ENCODE measurements at places on chromosomes 3 and 15.

- no peak for DNase-seq
Measured at GRCh38 chr3:71429597-71429988, 153.9 kb downstream of the FOXP1 start.

DNA sequence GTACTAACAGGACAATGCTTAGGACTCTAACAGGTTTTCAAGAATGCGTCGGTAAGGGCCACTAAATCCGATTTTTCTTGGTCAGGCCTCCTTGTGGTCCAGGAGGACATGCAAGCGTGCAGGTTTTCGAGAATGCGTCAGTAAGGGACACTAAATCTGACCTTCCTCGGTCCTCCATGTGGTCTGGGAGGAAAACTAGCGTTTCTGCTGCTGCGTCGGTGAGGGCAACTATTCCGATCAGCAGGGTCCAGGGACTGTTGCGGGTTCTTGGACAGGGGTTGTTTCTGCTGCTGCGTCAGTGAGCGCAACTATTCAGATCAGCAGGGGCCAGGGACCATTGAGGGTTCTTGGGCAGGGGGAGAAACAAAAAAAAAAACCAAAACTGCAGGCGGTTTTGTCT lies 7.8 kb upstream of the UBP1 start:
- DNase-seq, result no peak

DNA sequence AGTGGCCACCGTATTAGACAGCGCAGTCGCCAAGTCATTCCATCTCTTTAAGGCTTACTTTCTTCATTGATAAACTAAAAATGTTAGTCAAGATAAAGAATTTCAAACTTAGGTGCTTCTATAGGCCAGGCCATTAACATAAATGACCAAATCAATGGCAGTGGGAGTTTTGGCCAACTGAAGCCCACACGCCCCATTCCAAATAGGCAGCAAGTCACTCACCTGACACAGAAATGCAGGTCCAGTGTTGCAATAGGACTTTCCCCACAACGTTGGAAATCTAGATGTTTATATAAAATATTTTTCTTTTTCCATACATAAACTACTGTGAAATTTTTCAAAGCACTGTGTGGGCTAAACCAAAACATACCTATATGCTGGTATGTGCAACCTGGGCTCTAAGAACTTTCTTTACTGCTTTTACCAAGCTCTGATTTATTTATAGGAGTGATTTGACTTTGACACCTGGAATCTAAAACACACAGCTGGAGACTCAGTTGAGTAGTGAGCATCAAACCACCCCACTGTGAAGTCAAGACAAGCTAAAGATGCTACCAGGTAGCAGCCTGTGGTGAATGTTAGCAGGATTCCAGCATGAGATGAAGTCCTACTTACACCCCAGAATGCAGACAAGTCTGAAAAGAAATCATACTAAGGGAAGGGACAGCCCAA lies 15.1 kb downstream of the GOLIM4 start:
- no peak for DNase-seq

- DNase-seq, result peak; percentile 58
Measured at GRCh38 chr15:40941528-40942336, 11.5 kb upstream of the CHAC1 start.

GRCh38 chr3:180362081-180362480 lies 239.9 kb upstream of the TTC14 start:
- DNase-seq, result no peak

DNA sequence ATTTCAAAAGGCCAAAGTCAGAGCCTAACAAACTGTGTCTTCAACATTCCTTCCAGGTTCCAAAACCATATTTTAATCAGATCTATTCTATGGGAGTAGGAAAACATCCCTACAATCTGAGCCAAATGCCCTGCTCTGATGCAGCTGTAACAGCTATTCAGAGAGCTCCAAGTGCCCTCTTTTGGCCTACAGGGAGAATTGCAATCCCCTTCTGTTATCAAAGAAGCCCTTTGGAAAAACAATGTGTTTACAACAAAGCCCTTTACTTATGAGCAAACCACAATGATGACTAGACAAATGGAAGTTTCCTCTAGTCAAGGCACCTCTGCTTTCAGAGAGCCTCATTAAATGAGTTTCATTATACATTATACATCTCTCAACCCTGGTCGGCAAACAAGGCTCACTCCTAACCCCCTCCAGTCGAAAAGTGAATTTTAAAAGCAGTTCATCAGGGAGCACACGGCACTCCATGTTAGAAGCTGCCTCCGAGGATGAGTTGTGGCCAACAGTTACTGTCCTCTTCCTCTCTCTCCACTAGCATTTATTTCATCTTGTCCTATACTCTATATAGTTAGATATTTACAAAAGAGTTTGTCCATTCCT lies 42.6 kb upstream of the TMCO5A start:
- DNase-seq, result peak; percentile 67

DNA sequence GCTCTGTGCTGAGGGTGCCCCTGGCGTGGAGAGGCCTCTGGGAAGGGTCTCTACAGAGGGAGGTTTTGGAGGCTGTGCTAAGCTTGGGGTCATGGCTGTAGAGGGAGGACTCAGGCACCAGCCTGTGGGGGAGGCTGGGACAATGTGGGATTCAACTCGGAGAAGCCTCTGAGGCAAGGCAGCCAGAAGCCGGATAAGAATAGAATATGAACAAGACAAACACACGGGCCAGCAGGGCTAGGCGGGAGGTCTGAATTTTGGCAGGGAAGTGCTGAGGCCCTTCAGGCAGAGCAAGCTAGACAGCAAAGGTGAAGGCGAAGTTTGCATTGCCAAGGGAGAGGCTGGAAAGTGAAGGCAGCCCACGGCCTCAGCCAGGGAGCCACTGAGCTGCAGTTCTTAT lies 612.1 kb upstream of the NR2F2 start:
- DNase-seq, result no peak

GRCh38 chr15:26967719-26968269 lies 3.2 kb upstream of the GABRG3 start:
- no peak for DNase-seq

DNA sequence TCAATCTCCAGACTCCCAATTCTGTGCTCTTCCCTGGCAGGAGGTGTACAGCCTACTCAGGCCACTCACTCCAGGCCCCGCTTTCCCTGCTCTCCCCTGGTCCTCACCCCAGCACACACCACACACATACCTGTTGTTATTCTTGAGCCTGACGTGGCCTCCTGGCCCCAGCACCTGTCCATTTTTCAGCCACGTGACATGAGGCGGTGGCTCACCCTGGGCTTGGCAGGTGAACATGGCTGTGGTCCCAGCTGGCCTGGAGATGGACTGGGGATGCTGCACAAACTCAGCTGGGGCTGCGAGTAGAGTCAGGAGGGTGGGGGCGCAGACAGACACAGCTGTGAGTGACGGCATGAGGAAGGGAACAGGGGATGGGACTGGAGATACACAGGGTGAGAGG lies 27.3 kb downstream of the RNU5B-1 start:
- DNase-seq, result no peak

GRCh38 chr3:33372218-33373081 lies 67.8 kb downstream of the UBP1 start:
- peak; percentile 78 for DNase-seq

DNA sequence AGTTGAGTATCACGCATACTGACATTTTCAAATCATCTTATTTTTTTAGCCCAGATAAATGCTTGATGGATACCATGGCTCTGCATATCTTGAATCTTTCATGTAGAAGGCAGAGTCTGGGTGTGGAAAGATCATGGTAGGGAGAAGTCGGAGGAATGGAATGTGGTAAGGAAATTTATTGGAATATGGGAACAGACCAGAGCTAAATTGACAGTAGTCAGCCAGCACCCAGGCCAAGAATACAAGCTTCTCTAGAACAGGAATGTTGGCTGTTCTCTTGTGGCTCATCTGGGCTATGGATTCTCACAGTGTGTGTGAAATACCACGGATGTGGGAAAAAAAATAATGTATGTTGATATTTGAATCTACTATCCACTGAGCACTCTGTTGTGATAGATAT lies 305.7 kb upstream of the COL8A1 start:
- no peak for DNase-seq

DNA sequence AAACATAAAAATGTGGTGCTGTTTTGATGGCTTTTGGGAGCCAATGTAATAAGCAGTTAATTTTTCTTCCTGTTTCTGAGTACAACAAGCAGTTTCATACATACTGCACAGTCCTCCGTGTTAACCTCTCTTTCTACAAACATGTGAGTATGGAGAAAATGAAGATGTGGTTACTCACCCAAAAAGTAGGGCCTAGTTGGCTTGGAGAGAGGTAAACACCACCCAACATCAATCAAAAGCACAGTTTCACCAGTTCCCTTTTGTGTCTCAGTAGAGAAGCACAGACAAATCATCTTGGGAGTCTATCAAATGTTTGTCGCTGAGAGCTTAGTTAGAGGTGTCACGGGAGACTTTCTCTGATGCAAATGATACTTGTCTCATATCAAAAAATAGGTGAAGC lies 320.2 kb downstream of the UNC13C start:
- no peak for DNase-seq

GRCh38 chr3:127005864-127006500 lies 23.1 kb downstream of the PLXNA1 start:
- DNase-seq, result no peak

DNA sequence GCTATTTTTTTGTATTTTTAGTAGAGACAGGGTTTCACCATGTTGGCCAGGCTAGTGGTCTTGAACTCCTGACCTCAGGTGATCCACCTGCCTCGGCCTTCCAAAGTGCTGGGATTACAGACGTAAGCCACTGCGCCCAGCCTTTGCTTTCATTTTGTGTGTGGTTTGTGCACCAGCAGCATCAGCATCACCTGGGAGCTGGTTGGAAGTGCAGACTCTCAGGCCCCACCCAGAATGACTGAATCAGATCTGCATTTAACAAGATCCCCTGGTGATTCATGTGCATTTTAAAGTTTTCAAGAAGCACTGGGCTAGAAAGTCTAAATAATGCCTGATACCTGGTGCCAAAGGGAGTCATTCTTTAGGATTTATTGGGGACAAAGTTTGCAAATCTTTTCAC lies 73.4 kb upstream of the BNIP2 start:
- no peak for DNase-seq

- DNase-seq, result no peak
Measured at GRCh38 chr15:60254416-60254815, 143.4 kb downstream of the ANXA2 start.

Data from LHCN-M2 (cell line).